ENCODE measurements at places on chromosomes 4 and X.

- no peak for DNase-seq
These were observed 68.5 kb downstream of the SPINK2 start for GRCh38 chr4:56752985-56753384.

DNA sequence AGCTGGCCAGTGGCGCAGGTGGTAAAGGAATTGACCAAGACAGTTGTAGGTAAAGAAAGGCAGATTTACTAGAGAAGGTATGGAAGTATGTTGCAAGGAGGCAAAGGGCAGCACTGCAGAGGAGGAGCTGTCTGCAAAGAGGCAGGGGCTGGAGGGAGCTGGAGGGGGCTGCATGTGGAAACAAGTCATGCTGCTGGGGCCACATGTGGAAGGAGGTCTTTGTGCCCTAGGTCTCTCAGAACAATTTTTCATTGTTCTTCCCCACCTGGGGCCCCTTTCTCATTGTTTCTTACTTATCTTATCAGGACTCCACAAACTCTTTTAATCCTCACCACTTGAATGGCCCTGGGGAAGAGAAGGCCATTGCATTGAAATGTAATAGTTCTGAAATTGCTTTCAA, 144.8 kb upstream of the PLAC1 start:
- no peak for DNase-seq

GRCh38 chr4:118954246-118954645, 65.6 kb downstream of the SYNPO2 start:
- no peak for DNase-seq

- no peak for DNase-seq
These were observed 40.3 kb upstream of the GALNT7 start for GRCh38 chr4:173128199-173128890.

Data from stromal cell of bone marrow (primary cell).